ENCODE measurements at places on chromosomes 5 and 9. TPM values are rescaled to one million over a fixed set of nuclear protein-coding genes. Genes with fewer than 3 reads are reported as not detected.
A peak's percentile ranks its signal among the peaks of the same experiment; 100 is the strongest.

Gene CD74
- 22,737 TPM for polyA plus RNA-seq

DNA sequence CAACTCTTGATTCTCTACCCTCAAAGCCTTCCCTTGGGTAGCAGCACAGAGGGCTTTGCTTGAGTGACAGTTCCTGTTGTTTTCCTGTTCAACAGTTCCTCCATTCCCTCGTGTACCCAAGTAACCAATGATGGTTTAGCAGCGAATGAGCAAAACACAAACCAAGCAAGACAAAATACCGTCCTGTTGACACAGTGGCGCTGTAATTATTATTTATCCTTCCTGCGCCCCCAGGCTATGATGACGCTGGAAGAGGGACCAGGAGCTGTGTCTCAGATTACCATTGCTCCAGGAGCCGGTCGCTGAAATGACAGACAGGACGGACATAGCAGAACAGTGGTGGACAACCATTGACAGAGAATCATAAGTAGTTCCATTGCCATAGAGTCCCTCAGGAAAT lies 154.8 kb downstream of the GADD45G start:
- no peak for DNase-seq

DNA sequence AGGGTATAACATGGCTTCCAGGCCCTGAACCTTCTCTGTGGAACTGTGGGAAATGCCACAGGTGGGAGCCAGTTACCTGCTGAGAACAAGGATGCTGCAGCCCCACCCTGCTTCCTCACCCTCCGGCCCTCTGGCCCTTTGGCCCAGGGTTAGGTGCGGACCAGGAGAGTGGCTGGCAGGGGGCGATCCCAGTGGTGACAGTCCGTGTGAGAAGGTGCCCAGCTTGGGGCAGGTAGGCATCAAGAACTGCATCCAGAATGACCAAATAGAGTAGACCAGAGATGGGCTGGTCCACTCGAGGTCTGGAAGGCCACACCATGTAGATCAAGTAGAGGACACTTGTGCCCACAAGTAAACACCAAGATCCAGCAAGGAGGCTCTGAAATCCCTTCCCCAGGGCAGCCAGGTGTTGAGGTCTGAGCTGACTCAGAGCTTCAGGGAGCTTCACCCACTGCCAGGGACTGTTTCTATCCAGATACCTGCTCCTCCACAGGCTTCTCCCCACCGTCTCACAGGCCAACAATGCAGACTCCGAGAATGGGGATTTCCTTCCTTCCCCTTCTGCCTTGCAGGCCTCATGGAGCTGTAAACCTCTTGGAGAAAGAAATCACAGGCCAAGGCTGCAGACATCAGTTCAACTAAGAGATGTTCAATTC lies 61.4 kb upstream of the ZSWIM6 start:
- DNase-seq = no peak

DNA sequence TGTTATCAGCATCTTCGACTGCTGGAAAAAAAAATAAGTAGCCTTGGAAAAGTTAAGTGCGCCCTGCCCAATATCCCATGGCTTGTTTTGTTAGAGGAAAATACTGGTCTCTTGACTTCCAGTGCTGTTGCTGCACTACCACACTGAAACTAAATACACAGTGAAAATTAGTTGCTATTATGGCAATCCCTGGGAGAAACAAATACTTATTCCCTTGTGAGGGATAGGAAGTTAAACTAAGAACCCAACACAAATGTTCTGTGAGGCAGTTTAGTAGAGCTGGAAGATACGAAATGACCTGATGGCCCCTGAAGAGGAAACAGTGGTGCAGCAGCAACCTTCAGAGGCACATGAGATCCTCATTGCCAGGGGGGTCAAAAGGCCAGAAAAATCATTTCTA lies 164.0 kb downstream of the ARL15 start:
- no peak for DNase-seq

DNA sequence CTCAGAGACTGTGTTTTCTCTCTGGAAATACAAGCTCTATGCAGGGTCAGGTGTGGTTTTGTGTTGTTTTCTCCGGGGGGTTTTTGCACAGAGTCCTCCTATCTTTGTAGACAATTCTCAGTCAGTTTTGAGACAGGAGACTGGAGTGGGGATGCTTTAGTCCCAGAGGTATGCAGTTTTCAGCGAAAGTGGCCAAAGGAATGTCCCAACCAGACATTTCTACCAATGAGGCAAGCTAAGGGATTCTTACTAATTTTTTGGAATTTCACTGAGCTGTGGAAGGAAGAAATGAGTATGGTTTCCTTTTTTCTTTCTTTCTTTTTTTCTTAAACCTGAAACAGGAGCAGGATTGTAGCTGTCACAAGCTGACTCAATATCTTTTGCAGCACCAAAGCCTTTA lies 35.3 kb upstream of the PLPP1 start:
- no peak for DNase-seq

Gene SLC46A2
- polyA plus RNA-seq = not detected

- DNase-seq = no peak
These were observed 113.9 kb downstream of the TAF11L14 start for GRCh38 chr5:17748201-17748600.

- no peak for DNase-seq
These were observed 59.8 kb downstream of the SH3RF2 start for GRCh38 chr5:145996135-145996534.

GRCh38 chr5:32984851-32985610 lies 273.9 kb downstream of the NPR3 start:
- no peak for DNase-seq

DNA sequence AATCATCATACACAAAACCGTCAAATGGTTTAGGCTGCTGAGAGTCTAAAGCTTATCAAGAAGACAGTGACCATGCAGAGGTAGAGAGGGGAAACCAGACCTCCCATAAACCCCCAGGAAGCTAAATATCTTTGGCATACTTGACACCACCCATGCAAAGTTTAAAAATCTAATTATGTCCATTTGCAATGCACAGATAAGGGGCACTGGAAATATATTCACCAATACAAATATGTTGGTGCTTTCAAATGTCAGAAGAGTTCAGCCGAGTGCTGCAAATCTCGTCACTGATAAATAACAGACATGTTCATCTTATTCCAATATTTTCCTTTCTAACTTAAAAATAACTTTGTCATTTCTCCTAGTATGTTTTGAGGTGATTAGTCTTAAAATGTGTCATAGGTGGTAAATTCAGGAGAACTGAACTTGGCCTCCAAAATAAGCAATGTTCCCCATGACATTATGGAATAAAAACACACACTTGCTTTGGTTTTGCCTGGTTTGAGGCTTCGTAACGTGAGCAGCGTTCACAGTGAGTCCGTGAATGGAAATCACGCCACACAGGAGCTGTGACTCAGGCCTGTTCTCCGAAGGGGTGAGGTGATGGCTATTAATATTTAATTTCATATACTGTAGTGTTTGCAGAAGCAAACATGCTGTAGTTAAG lies 182.2 kb downstream of the AOPEP start:
- no peak for DNase-seq

- DNase-seq = no peak
These were observed 16.0 kb upstream of the ZCCHC7 start for GRCh38 chr9:37104183-37104889.

DNA sequence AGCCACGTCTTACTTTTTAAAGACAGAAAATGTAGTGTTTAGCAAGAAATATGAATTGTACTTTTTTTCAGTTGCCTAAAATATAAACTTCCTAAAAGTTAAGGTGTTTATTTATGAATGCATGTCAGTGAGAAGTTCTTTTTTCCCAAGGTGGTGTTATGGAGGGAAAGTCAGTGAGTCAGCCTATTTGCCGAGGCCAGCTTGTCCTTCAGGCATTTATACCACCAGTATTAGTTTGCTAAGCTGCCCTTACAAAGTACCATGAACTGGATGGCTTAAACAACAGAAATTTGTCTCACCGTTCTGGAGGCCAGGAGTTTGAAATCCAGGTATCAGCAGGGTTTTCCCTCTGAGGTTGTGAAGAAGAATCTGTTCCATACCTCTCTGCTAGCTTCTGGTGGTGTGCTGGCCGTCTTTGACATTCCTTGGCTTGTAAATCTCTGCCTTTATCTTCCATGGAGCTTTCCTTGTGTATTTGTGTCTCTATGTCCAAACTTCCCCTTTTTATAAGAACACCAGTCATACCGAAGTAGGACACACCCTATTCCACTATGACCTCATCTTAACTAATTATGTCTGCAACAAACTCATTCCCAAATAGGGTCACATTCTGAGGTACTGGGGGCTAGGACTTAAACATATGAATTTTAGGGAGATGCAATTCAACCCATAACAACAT lies 38.4 kb downstream of the PRKACG start:
- DNase-seq = no peak

DNA sequence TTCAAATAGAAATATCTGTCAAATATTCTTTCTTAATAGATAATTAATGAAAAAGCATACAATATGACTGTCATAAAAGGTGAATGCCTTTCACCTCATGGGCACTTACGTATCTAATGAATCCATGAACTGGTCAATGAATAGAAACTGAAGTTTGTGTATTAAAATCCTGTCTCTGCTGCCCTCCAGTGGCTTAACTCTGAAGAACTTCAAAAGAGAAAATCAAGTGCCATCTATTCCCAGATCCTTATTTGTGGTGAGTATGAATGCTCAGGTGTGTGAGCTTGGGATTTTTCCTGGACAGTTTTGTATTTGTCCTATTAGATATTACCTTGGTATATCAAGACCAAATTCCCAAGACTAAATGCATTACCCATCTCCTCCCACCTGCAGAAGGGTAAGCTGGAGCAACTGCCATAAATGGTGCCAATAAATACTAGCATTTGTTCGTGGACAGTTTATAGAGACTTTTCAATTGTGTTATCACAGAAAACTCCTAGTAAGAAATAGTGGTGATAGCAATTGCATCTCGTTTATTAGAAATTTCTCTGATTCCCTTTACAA lies 44.0 kb upstream of the SVEP1 start:
- peak; percentile 14 for DNase-seq

- peak; percentile 6 for DNase-seq
These were observed 13.3 kb downstream of the HMMR start for GRCh38 chr5:163473635-163474243.

Gene LCP2
- 2.9 TPM for polyA plus RNA-seq

Gene SLC34A3
- not detected for polyA plus RNA-seq

DNA sequence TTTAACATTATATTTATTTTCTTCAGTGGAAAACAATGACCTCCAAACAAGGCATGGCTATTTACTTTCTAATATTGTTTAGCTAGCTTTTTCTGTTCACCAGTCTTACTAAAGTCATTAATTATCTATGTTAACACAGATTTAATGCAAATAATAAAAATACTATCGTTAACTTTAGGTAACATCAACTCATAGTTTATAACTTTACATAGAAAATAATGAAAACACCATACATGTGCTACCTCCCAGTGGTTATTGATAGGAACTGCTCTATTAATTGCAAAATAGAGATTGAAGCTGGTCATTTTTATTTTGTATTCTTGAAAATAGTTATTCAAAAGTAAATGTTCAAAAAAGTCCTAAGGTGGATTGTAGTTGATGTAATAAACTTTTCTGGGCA lies 78.3 kb upstream of the HCN1 start:
- no peak for DNase-seq

Gene KCNMB1
- not detected for polyA plus RNA-seq

DNA sequence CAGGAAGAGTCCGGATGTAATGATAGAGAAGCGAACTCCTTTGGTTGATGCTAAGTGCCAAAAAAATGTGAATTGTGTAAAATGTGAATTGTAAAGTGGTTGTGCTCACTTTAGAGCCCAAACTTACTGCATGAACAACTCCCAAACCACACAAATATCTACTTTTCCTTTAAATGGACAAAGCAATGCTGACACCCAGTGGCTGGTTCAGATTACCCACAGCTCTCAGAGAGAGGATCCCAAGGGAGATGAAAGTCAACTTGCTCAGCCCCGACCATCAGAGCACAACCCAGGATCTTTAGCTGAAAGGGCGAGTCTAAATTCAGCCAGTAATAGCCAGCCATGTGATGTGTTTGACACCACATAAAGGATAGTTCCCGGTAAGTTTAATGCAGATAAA lies 133.7 kb downstream of the NMUR2 start:
- no peak for DNase-seq

DNA sequence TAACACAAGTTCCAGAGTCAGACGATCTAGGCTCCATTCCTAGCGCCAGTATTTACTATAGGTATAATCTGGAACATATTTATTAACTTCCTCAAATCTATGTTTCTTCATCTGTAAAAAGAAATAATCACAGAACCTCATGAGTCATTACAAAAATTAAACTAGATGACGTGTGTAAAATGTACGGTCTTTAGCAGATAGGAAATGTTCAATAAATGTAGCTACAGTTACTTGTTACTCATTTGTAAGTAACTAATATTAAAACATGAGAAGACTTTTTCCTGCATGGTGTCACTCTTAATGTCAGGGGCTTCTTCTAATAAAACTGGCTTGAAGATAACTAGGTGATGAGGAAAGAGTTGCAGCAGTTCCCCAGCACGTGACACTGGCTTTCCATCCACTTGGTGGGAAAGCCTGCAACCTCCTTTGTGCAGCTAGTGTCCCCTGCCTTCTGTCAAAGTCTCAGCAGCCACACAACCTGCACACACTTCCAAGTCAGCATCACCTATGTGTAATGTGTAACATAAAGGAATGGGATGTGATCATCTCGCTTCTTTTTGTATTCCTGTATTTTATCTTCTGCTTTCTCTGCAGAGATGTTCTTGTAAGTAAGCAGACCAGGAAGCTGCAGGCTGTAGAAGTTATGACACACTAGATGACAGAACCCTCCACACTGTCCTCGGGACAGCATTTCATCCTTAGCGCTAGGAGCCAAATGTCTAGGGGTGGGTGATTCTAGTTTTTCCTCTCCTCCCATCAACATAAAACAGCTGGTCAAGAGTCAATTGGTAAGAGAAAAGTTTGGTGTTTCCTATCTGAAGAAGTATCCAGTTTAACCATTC lies 1.8 kb upstream of the JAKMIP2 start:
- DNase-seq = no peak

DNA sequence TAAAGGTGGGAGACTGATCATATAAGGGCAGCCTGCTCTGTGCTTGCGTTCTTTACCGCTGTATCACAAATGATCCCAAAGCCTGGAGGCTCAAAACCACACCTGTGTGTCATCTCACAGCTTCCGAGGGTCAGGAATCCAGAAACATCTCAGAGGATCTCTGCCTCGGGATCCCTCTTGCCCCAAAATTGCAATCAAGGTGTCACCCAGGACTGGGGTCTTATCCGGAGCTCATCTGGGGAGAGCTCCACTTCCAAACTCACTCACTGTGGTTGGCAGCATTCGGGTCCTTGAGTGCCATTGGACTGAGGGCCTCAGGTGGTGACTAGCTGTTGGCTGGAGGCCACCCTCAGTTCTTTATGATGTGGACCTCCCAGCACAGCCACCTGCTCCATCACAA lies 26.7 kb upstream of the FCN2 start:
- no peak for DNase-seq

Gene NIPSNAP3A
- 22.1 TPM for polyA plus RNA-seq

DNA sequence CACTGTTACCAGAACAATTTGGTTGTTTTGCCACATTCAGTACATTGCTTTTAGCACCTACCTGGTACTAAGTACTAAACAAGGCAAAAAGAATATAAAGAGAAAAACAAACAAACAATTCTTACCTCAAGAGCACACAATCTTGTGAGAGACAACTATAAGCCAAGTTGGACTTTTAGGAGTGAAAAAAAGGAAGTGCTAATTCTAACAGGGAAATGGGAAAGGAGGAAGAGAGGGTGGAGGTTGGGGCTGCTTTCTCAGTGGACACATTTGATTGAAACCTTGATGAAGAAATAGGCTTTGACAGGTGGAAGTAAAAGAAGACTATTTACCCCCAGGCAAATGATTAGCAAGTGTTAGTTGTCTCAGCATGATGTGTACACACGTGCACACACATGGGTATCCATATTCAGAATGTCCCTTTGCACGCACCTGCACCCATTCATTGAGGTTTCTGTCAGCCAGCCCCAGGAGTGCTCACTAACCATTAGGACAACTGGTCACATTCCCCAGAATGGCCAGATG lies 302.6 kb downstream of the ACTL7B start:
- no peak for DNase-seq
